ENCODE measurements at places on chromosomes 1 and 21.
A peak's percentile ranks its signal among the peaks of the same experiment; 100 is the strongest.

DNA sequence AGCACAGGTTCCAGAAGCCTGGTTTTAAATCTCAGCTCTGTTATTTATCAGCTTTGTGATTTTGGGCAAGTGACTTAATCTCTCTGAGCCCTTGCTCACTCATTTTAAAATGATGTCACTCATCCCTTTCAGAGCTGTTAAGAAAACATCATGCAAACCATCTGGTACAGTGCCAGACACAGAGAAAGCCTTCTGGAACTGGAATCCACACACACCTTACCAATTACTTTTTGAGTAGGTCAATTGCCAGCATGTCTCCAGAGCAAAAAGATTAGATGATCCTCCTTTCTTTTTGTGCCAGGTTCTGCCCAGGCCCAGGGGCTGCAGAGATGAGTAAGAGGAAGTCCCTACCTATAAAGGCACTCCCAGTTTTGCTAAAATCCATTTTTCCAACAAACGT is 61.3 kb downstream of the ROR1 start:
- DNase-seq, result no peak

DNA sequence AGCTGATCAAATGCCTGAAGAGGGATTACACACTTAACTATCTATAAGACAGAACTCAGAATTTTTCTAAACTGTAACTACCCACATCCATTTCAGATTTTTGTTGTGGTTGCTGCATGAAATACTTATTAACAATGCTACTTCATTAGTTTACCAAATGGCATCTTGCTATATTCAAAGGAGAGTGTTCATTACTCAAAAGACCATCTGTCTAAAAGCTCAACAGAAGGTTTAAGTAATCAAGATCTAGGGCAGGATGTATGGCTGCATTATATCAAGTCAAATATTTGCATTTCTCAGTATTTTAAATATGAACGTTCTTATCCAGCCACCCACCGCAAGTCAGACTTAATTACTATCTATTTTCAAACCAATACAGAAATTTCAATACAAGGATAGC is 79.9 kb downstream of the SIPA1L2 start:
- DNase-seq, result no peak

GRCh38 chr21:44593598-44594405 is 1.5 kb upstream of the KRTAP10-6 start:
- DNase-seq, result no peak

DNA sequence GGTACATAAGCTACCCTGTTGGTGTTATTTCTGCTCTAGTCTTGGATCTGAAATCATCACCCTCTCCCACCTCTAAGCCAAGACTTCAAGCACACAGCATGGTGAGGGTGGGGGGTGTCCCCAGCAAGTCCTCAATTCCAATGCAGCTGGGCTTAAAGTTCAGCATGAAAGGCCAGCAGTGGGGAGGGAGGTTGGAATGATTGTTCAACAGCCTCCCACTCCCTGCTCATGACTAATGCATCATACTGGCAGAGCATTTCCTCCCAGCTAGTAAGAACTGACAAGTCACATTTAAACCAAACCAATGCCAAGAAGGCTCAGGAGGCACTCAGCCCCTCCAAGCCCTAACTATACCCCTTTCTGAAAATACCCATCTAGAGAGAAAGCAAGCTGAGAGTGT is 50.1 kb downstream of the TIAM1 start:
- peak; percentile 89 for DNase-seq

GRCh38 chr1:211623515-211623914 is 44.6 kb upstream of the SLC30A1 start:
- no peak for DNase-seq

GRCh38 chr1:223747838-223748335 is 35.5 kb downstream of the CAPN2 start:
- no peak for DNase-seq

DNA sequence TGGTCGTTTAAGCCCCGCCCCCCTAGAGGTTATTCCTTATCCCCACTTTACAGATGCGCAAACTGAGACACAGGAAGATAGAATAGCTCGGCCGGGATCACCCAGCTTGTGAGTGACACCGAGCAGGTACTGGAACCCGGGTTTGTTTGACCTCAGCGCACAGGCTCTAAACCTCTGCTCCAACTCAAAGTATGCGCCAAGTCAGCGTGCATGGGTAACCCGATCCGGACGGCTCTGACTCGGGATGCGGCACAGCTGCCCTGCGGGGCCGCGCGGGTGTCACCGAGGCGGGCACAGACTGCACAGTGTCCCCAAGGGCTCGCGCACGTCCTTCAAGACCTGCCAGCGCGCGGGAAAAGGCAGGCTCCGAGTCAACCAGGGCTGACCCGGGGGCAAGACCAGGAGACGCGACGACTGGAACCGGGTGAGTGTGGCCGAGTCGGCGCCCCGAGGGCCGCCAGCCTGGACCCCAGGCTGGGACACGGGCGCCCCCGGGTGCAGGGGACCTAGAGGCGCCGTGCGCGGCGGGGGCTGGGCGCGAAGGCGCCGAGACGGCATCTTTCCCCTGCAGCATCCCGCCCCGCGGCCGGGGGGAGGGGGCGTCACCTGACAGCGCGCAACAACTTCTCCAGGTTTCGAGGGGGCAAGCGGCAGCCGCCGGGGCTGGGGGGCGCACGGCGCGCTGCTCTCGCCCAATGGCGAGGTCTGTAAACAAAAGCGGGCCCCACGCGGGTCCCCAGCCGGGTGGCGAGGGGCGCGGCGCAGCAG is 101.9 kb upstream of the SOD1 start:
- no peak for DNase-seq

DNA sequence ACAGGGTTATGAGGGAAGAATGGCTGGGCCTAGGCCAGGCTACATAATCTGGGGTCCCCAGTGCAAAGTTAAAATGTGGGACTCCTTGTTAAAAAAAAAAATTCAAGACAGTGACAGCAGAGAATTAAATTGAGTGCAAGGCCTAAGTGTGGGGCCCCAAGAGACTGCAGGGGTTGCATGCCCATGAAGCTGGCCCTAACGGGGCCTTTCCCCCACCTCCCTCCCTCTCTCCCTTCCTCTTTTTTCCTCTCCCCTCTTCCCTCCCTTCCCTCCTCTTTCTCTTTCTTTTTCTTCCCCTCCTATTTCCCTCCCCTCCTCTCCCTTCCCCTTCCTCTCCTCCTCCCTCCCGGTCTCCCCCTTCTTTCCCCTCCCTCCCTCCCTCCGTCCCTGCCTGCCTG is 266.7 kb downstream of the LMO4 start:
- DNase-seq, result no peak

DNA sequence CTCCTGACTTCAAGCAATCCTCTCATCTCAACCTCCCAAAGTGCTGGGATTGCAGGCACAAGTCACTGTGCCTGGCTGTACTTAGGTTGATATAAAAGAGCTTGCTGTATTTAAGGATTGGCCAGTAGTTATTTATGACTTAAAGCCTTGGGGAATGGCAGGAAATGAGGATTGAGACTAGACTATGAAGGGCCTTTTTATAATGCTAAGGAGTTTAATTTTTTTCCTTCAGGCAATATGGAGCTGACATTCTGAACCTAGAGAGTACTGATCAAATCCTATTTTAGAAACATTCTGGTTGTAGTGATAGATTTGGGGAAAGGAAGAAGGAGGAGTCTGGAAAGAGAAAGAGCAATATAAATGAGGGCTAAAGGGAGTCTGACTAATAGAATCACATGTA is 44.7 kb downstream of the MSH4 start:
- DNase-seq, result no peak

GRCh38 chr1:179883745-179884138 is 1.7 kb downstream of the TOR1AIP1 start:
- no peak for DNase-seq

- DNase-seq, result no peak
Measured at GRCh38 chr1:92398519-92398918, 88.2 kb downstream of the GFI1 start.

- DNase-seq, result no peak
Measured at GRCh38 chr1:25867210-25867991, 8.1 kb downstream of the PAQR7 start.

DNA sequence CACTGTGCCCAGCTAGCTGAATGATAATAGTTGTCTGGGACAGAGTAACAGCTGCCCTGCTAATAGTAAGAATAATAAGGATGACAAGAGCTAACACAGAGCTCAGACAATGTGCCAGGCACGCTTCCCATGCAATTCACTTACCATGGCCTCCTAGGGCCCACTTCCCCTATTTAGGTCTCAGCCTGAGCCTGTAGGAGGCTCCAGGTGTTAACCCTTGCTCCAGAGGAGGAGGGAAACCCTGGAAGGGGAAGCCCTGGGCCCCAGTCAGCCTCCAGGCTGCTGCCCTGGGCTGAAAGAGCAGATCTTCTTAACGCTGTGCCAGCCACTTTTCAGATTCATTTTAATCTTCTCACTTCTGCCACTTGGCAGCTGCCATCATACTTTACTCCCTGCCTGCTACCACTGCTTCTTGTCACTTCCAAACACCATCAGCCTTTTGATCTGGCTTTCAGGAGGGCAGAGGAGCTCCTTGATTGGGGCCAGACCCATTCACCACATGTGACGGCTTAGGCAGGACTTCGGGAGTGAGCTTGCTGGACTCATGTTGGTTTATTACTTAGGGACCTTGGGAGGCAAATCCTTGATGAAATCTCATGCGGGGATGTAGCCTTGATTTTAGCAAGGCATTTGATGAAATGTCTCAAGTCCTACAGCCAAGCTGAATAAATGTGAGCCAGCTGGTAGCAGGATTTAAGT is 66.7 kb upstream of the PARP1 start:
- no peak for DNase-seq

DNA sequence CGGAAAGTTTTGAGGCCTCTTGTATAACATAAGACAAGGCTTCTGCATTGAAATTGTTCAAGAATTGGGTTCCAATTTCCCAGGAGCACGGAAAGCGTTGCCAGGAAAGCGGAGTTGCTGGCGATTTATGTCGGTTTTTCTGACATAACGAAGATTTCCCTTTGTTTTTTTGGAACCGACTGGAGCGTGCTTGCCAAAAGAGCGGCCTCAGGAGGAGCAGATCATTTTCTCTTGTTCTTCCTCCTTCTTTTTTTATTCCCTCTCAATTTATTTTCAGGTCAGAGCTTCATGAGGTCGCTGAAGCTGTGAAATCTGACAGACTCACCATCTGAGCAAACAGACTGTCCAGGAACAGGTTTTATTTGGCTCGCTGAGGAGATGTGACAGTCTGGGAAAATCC is 275.5 kb downstream of the CAMTA1 start:
- DNase-seq, result no peak

DNA sequence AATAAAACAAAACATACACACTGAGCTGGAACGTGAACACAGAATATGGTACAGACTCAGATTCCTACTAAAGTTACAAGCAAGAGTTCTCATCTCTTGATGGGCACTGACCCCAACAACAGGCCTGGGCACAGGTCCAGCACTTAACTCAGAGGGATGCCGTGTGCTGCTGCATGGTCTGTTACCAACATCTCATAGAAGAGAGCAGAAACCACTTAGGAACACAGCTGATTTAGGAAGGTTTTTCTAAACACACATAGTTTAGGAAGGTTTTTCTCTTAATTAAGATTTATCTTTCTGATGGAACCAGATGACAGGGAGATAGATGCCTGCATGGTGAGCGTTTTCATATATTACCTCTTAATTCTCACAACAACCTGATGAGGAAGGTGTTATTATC is 1.5 kb downstream of the GCLM start:
- peak; percentile 43 for DNase-seq

- DNase-seq, result no peak
Measured at GRCh38 chr1:201647094-201647493, 108.2 kb downstream of the NAV1 start.

GRCh38 chr1:4787551-4787950 is 133.1 kb downstream of the AJAP1 start:
- DNase-seq, result no peak

- DNase-seq, result peak; percentile 79
Measured at GRCh38 chr1:240575981-240576662, 35.8 kb downstream of the GREM2 start.

- peak; percentile 88 for DNase-seq
Measured at GRCh38 chr1:43227143-43227764, 42.5 kb upstream of the TMEM125 start.

GRCh38 chr1:82487778-82488177 is 687.0 kb downstream of the ADGRL2 start:
- DNase-seq, result no peak

DNA sequence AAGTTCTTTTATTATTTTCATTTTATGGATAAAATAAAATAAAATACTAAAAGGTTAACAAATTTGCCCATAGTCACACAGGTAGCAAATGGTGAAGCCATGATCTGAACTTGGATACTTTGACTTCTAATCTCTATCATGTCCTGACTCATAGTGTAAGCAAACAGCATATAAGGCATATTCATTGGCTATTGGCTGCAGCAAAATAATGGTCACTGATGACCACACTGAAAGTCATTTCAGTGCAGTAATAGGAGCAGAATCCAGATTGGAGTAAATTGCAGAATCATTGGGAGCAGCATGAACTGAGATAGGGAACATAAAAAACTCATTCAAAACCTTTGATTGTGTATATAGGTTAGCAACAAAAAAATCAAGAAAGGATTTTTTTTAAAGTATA is 262.9 kb downstream of the PLA2G4A start:
- DNase-seq, result no peak

- no peak for DNase-seq
Measured at GRCh38 chr1:238658763-238659162, 727.6 kb upstream of the CHRM3 start.

DNA sequence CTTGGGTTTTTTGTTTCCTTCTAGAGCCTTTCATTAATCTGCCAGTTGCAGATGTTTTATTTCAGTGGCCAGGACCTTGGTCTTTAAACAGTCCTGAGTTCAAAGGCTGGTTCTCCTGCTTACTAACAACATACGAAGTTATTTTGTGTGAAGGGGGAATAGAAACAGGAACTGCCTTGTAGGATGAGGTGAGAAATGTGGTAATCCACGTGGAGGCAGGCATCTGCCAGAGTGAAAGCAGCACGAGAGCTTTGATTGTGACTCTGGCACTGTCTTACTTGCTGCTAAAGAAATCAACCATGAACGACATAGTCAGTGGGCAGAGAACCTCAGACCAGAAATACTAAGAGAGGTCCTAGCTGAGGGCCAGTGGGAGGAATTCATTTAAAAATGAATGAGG is 30.4 kb downstream of the TMEM63A start:
- no peak for DNase-seq

DNA sequence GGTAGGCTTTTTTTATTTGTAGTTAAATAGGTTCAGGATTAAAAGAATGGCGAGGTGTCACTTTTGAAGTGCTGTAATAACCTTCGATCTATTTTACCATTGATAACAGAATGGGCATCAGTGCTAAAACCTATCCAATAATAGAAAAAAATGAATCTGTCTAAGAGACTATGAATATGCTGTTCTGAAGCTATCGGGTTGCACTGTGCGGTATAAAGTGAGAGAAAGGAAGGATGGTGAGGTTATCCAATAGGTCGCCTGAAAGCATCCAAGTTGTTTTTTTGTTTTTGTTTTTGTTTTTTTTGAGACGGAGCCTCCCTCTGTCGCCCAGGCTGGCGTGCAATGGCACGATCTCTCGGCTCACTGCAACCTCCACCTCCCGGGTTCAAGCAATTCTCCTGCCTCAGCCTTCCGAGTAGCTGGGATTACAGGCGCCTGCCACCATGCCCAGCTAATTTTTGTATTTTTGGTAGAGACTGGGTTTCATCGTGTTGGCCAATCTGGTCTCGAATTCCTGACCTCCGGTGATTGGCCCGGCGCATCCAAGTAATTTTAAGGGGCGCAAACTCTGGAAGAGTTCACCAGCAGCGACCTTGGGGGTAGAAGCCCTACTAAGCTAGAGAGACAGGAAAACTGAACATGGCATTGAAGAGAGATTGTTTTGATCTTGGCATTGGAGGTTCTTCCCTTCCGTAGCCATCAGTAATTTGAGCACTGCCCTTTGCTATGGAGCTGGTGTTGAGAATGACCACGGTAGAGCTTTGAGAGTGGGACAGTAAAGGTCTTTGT is 8.7 kb upstream of the MDM4 start:
- peak; percentile 43 for DNase-seq

GRCh38 chr21:8993943-8994639 is 1527.3 kb upstream of the TPTE start:
- no peak for DNase-seq

Data from GM03348 (cell line).